ENCODE measurements at places on chromosomes 6 and 20.

- DNase-seq = no peak
Observed at GRCh38 chr6:21610341-21610740, 16.8 kb downstream of the SOX4 start.

DNA sequence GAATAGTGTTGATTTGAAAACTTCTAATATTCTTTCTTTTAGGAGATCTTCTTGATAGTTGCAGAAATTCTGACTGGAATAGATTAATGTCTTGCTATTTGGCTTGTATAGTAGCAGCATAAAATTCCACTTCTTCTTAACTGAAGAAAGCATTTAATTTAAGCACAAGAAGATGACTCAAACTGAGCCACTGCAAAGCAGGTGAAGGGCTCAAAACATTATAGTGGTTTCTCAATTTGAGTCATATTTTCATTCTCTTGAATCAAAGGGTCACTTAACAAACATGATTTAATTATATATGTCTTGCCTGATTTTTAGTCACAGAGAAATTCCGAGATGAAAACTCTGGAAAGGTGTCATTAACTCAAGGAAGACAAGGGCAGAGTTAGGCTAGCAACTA, 239.3 kb downstream of the ZNF217 start:
- no peak for DNase-seq

DNA sequence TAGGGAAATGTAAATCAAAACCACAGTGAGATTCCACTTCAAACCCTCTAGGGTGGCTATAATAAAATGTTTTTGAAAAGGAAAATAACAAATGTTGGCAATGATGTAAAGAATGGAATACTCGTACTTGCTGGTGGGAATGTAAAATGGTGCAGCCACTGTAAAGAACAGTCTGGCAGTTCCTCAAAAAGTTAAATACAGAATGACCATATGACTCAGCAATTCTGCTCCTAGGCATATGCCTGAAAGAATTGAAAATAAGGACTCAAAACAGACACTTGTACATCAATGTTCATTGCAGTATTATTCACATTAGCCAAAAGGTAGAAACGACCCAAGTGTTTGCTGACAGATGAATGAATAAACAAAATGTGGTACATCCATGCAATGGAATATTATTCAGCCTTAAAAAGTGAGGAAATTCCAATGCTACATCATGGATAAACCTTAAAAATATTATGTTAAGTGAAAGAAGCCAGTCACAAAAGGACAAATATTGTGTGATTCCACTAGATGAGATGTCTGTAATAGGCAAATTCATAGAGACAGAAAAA, 10.2 kb upstream of the RNF114 start:
- DNase-seq = no peak

- DNase-seq = peak; percentile 41
Observed at GRCh38 chr6:5302220-5302946, 41.1 kb downstream of the FARS2 start.

DNA sequence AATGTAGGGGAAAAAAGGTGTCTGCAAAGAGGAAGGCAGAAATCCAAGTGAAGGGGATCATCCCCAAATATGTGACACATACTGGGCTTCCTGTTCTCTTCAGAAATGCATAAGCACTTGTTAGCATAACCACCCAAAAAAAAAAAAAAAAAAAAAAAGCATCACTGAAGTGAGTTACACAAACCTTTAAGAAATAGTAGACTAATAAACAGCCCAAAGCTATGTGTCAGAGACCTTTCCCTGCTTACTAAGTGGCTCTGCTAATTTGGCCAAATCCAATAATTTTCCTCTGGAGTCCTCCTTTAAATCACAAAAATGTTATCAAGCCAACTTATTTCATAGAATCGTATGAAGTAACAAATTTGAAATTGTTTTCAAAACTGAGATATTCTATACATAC, 7.5 kb upstream of the DST start:
- DNase-seq = no peak

DNA sequence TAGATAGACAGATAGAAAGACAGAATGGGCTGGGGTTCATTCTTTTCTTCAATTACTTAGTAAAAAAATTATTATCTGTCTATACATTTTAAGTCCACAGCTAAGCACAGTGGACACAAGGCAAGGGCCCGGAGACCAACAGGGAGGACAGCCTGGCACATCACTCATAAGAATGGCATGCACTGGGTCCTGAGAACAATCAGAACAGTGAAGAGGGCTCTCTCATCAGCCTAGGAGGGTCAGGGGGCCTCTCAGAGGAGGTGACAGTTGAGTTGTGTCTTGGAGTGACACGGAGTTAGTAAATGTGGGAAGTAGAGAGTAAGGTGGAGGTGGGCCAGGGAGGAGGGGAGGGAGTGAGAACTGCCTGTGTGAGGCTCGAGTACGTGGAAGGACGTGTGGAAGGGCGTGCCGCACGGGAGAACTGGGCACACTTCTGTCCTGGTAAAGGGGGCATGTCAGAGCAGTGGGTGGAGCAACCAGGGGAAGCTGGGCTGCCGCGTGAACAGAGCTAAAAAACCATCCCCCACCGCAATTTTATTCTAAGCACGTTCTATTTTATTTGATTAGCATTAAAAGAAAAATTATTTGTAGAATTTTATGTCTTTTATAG, 45.1 kb upstream of the DSP start:
- no peak for DNase-seq
